Myocyte (in vitro differentiated cells): ENCODE measurements at places on chromosomes 4 and X.

- DNase-seq, result no peak
Observed at GRCh38 chrX:54178100-54178940, 4.7 kb downstream of the FAM120C start.

- no peak for DNase-seq
Observed at GRCh38 chrX:64265265-64265664, 34.9 kb upstream of the ASB12 start.

DNA sequence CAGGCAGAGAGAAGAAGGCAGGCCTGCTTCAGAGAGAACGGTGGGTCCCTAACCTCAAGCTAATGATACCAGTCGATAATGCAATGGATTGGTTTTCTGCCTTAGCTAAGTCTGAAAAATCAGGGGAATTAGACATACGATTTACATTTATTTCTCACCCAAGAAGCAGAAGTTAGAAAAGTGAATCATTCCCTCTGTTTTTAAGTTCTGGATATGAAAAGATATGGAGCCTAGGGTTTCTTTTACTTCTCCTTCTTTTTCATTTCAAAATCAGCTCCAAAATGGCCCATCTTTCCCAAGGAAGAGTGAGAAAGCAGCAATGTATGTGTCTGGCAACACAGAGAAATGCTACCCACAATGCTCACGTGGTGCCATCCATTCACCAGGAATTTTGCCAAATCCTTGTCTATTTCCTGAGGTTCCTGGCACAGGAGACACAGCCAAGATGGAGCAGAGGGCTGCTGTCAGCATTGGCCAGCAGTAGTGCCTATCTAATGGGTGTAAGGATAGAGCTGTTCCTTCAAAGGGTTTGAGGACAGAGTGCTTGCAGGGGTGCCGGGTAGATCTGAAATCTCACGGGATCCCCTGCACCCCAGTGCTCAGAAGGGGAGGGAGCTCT lies 231.5 kb downstream of the MAML3 start:
- DNase-seq, result peak; percentile 51

DNA sequence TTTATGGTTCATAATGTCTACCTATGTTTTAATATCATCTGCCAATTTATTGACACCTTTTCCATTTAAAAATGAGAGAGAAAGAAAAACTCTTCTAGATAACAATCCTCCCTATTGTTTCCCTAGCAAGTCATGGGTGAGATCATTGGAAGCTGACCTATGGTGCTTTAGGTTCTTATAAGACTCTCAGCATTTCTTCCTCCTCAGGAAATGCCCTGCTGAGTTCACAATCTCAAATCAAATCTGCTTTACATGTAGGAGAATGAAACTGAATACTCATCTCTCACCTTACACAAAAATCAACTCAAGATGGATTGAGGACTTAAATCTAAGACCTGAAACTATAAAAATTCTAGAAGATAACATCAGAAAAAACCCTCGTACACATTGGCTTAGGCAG lies 267.4 kb downstream of the RAPGEF2 start:
- no peak for DNase-seq

DNA sequence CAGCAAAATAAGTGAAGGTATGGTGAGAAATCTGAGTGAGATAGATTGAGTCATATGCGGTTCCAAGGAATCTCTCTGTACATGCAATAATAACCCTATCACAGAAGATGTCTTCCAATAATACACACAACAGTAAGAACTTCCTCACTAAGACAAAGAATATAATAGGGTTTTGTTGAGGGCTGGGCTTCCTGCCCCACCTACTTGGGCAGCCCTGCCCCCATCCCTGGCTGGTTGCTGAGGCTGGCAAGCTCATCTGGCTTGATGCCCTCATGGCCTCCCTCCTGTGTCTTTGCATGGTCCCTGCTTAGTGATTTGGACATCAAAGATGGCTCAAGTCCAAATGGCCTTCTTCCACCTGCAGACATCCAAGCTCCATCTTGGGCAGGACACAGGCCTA lies 2.7 kb downstream of the GEMIN8 start:
- peak; percentile 26 for DNase-seq

- DNase-seq, result peak; percentile 57
Observed at GRCh38 chr4:23614284-23614892, 275.5 kb downstream of the PPARGC1A start.
